ENCODE measurements at places on chromosomes 2 and 18. TPM values are rescaled to one million over a fixed set of nuclear protein-coding genes. Genes with fewer than 3 reads are reported as not detected.

GRCh38 chr18:3321133-3321812 is 59.3 kb downstream of the MYL12B start:
- no peak for DNase-seq

- no peak for DNase-seq
These were observed 51.1 kb upstream of the EPC2 start for GRCh38 chr2:148593421-148593820.

DNA sequence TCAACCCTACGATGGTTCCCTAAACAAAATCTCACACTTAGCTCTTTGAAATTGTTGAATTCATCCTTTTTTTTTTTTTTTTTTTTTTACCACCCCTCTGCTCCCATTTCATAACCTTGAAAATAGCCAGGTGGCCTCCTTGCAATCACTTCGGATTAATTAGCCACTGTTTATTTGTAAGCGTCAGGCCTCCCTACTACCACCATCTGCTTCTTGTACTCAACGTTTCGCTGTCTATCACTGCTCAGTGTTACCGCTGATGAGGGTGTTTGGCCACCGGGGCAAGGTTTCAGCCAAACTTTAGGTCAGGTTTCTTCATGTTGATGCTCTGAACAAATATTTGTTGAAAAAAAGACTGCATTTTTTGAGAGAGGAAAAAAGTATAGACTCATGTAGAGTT is 183.2 kb downstream of the EPHA4 start:
- no peak for DNase-seq

- no peak for DNase-seq
These were observed 176.4 kb upstream of the MYT1L start for GRCh38 chr2:2507417-2507997.

- no peak for DNase-seq
These were observed 1201.8 kb upstream of the ZEB2 start for GRCh38 chr2:145721681-145722080.

GRCh38 chr2:218860950-218861381 is 1.4 kb downstream of the WNT6 start:
- DNase-seq = no peak

- DNase-seq = no peak
These were observed 214.0 kb downstream of the DLGAP1 start for GRCh38 chr18:4241090-4241617.

DNA sequence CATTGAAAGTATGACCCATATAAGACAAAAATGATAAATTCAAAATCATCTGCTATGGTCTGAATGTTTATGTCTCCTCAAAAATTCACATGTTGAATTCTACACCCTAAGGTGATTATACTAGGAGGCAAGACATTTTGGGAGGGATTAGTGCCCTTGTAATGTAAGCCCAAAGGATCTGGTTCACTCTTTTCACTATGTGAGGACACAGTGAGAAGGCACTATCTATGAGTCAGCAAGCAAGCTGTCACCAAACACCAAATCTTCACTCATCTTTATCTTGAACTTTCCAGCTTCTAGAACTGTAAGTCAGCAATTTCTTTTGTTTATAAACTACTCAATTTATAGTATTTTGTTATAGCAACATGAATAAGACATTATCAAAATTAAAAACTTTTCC is 284.7 kb upstream of the ZC3H15 start:
- DNase-seq = no peak

The RPRD1A gene
- 65.5 TPM for polyA plus RNA-seq

The RND3 gene
- polyA plus RNA-seq = 51.5 TPM

The CFC1 gene
- not detected for polyA plus RNA-seq

The CYP26B1 gene
- polyA plus RNA-seq = 13.0 TPM

Measured in right renal cortex interstitium (tissue), 3 donors.